CD4-positive, alpha-beta memory T cell (primary cell): ENCODE measurements at places on chromosomes 1 and 21. TPM values are rescaled to one million over a fixed set of nuclear protein-coding genes. Genes with fewer than 3 reads are reported as not detected.

GRCh38 chr21:14675774-14676530 is 129.8 kb upstream of the SAMSN1 start:
- H3K36me3 ChIP-seq: no peaks in the 10 kb centered on the region
- peak; percentile 59 for DNase-seq
- H3K27ac ChIP-seq: peak overlapping the region; percentile 48
- H3K4me3 ChIP-seq: no peak overlapping the region

- H3K27me3 ChIP-seq: no peaks in the 10 kb centered on the region
- no peaks in the 10 kb centered on the region for H3K4me1 ChIP-seq
- no peak overlapping the region for H3K4me3 ChIP-seq
- H3K36me3 ChIP-seq: no peaks in the 10 kb centered on the region
Measured at GRCh38 chr1:241323514-241324195, 33.4 kb downstream of the RGS7 start.

DNA sequence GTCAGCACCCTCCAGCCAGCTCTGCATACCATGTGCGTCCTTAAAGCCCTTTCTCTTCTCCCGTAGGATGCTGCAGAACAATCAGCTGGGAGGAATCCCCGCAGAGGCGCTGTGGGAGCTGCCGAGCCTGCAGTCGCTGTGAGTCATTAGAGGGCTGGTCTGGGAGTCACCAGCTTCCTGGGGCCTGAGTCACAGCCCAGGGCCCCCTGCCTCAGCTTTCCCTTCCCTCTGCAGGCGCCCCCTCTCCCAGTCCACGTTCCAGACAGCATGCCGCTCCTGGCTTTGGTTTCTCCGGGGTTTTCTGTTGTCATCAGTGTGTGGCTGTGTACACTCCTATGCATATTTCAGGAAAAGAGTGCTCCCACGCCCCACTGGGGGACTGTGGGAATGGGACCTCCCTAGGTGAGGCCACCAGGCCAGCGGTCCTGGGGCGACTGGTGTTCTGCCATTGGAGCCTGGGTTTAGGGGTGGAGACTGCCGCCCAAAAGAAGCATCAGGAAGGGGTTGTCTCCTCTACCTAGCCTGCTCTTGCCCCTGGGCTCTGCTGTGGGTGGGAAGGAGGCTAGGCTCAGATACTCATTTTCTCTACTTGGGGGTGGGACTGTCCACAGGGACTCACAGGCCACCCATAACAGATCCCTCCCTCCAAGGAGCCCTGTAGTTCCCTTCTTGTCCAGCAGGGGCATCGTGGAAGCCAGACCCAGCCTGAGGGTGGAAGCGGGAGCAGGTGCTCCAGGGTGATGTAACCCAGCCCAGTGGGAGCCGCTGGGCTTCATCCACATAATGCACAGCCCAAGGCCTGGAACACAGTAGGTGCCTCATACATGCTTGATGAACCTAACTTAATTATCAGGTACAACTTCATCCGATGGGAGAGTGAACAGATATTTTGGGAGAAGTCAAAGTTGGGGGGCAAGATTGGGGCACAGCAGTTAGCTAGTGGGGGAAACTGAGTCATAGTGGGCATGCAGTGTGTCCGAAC is 42.5 kb downstream of the LGR6 start:
- peak; percentile 52 for DNase-seq
- H3K27me3 ChIP-seq: no peaks in the 10 kb centered on the region
- no peaks in the 10 kb centered on the region for H3K36me3 ChIP-seq
- H3K4me3 ChIP-seq: no peak overlapping the region
- no peaks in the 10 kb centered on the region for H3K4me1 ChIP-seq

DNA sequence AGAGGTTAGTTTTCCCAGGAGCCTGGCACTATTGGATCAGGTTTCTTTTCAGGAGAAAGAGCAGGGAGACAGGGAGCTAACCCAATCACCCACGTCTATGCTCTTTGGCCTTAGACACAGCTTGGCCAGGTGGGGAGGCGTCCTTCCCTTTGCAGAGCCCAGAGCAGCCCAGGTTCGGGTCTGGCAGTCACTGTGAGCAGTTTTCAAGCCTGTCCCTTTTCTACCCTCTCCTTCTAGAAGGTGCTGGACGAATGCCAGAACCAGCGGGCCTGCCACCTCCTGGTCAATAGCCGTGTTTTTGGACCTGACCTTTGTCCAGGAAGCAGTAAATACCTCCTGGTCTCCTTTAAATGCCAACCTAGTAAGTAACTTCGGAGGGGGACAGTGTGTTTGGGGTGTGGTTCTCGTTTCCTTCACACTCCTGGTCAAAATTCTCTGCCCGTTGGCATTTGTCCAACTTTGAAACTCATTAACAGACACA is 44.9 kb downstream of the EVA1C start:
- peaks cover 8% of the 10 kb centered on the region for H3K36me3 ChIP-seq
- H3K4me3 ChIP-seq: no peak overlapping the region
- no peaks in the 10 kb centered on the region for H3K27me3 ChIP-seq
- no peaks in the 10 kb centered on the region for H3K4me1 ChIP-seq

DNA sequence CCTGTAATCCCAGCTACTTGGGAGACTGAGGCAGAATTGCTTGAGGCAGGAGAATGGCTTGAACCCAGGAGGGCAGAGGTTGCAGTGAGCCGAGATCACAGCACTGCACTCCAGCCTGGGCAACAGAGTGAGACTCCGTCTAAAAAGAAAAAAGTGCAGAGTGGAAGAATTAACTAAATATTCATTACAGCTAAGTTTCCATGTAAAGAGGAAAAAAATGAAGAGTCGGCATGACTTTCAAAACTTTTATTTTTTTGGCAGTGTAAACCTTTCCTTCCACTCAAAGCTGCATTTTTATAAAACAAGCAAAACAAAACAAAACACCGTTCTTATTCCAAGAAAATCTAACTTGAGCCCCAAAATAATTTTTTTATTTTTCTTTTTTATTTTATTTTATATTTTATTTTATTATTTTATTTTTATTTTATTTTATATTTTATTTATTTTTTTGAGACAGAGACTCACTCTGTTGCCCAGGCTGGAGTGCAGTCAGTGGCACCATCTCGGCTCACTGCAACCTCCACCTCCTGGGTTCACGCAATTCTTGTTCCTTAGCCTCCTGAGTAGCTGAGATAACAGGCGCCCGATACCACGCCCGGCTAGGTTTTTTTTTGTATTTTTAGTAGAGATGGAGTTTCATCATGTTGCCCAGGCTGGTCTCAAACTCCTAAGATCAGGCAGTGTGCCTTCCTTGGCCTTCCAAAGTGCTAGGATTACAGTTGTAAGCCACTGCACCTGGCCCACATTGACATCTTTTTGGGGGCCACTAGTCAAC is 62.9 kb downstream of the PACC1 start:
- DNase-seq: no peak
- H3K27ac ChIP-seq: no peak overlapping the region
- no peaks in the 10 kb centered on the region for H3K27me3 ChIP-seq
- H3K4me3 ChIP-seq: no peak overlapping the region
- H3K36me3 ChIP-seq: peaks cover 24% of the 10 kb centered on the region

- H3K4me3 ChIP-seq: peak overlapping the region; percentile 67
- DNase-seq: peak; percentile 61
- no peaks in the 10 kb centered on the region for H3K36me3 ChIP-seq
- no peaks in the 10 kb centered on the region for H3K27me3 ChIP-seq
Measured at GRCh38 chr1:58782178-58783089, 1.4 kb downstream of the JUN start.

DNA sequence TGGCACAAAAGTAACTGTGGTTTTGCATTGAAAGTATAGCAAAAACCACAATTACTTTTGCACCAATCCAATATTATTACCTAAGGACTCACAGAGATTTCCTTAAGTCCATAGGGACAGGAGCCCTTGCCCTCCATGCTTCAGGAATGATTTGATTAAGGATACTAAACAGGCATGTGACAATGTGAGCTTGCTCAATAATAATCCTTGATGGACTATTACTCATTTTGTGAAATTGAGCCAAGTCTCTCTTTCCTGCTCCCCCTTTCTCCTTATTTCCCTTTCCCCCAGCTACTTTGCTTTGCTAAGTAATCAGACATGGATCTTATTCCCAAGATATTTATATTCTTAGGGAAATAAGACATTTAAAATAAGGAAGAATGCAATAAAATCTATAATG is 21.6 kb upstream of the RGL1 start:
- no peak overlapping the region for H3K27ac ChIP-seq
- H3K36me3 ChIP-seq: no peaks in the 10 kb centered on the region
- no peak overlapping the region for H3K4me3 ChIP-seq
- H3K27me3 ChIP-seq: no peaks in the 10 kb centered on the region
- DNase-seq: no peak
- no peaks in the 10 kb centered on the region for H3K4me1 ChIP-seq

DNA sequence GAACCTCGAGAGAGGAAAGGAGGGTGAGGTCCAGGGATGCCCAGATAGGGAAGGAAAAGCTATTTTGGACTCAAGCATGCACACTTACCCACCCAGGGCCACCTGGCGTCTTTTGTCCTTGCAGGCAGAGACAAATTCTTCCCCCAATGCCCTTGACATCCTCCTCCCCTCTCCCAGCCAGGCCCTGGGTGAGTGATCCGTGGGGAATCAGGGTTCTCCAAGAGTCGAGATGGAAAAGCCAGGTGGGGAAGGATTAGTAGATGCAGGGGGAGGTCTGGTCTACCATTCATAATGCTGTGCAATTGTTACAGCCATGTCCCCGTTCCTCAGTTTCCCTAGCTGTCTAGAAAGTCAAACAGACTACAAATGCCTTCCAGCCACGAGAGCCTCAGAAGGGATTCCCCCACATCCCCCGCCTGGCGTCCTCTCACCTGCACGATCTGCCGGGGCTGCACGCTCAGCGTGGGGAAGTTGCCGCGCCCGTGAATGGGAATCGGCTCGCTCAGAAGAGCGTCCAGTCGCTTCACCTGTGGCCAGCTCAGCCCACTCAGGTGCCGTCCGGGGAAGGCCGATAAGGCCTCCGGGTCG is 580 bp downstream of the TENT5B start:
- H3K4me3 ChIP-seq: no peak overlapping the region
- H3K4me1 ChIP-seq: peaks cover 10% of the 10 kb centered on the region
- no peak overlapping the region for H3K27ac ChIP-seq
- peaks cover 16% of the 10 kb centered on the region for H3K27me3 ChIP-seq
- H3K36me3 ChIP-seq: no peaks in the 10 kb centered on the region

- no peaks in the 10 kb centered on the region for H3K4me1 ChIP-seq
- no peak overlapping the region for H3K27ac ChIP-seq
- H3K4me3 ChIP-seq: no peak overlapping the region
- H3K27me3 ChIP-seq: no peaks in the 10 kb centered on the region
- no peak for DNase-seq
Measured at GRCh38 chr1:56235909-56236510, 343.4 kb downstream of the PLPP3 start.

GRCh38 chr1:236394879-236395229 is 768 bp downstream of the EDARADD start:
- H3K4me3 ChIP-seq: peak overlapping the region; percentile 47
- H3K27ac ChIP-seq: peak overlapping the region; percentile 67
- H3K36me3 ChIP-seq: no peaks in the 10 kb centered on the region
- no peaks in the 10 kb centered on the region for H3K27me3 ChIP-seq
- DNase-seq: peak; percentile 32

DNA sequence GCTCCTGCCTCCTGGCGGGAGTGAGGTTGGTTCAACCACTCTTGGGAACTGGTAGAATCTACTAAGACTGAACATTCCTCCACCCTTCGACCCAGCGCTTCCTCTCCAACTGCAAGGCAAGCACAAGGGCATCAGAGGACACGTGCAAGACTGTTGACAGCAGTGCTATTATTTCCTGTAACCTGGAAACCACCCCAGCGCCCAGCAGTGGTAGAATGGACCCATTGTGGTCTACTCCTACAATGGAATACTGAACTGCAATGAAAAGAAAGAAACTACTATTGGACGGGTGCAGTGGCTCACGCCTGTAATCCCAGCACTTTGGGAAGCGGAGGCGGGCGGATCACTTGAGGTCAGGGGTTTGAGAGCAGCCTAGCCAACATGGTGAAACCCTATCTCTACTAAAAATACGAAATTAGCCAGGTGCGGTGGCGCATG is 33.0 kb upstream of the TARDBP start:
- no peak overlapping the region for H3K4me3 ChIP-seq
- H3K27me3 ChIP-seq: peaks cover 4% of the 10 kb centered on the region
- H3K4me1 ChIP-seq: no peaks in the 10 kb centered on the region
- H3K27ac ChIP-seq: no peak overlapping the region
- H3K36me3 ChIP-seq: no peaks in the 10 kb centered on the region
- DNase-seq: no peak

DNA sequence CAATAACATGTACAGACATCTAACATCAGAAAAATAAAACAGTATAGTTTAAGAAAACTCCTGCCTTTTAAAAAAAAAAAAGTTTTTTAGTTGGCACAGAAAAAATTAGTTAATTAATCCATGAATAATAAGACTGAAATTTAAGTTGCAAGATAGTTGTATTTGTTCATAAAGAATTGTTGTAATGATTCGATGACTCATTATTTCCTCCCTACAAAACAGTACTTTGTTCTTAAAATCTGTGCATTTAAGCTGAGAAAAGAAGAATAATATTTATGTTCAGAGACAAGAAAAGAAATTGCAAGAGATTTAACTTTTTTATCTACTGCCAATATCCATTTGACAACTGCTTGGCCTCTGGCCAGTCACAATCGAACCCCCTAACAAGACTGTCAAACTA is 894.7 kb downstream of the ADGRL2 start:
- H3K36me3 ChIP-seq: no peaks in the 10 kb centered on the region
- H3K27me3 ChIP-seq: no peaks in the 10 kb centered on the region
- DNase-seq: no peak
- no peak overlapping the region for H3K4me3 ChIP-seq

- no peak overlapping the region for H3K27ac ChIP-seq
- no peak overlapping the region for H3K4me3 ChIP-seq
- no peaks in the 10 kb centered on the region for H3K27me3 ChIP-seq
- H3K4me1 ChIP-seq: no peaks in the 10 kb centered on the region
Measured at GRCh38 chr1:92848201-92848600, 16.4 kb downstream of the RPL5 start.

DNA sequence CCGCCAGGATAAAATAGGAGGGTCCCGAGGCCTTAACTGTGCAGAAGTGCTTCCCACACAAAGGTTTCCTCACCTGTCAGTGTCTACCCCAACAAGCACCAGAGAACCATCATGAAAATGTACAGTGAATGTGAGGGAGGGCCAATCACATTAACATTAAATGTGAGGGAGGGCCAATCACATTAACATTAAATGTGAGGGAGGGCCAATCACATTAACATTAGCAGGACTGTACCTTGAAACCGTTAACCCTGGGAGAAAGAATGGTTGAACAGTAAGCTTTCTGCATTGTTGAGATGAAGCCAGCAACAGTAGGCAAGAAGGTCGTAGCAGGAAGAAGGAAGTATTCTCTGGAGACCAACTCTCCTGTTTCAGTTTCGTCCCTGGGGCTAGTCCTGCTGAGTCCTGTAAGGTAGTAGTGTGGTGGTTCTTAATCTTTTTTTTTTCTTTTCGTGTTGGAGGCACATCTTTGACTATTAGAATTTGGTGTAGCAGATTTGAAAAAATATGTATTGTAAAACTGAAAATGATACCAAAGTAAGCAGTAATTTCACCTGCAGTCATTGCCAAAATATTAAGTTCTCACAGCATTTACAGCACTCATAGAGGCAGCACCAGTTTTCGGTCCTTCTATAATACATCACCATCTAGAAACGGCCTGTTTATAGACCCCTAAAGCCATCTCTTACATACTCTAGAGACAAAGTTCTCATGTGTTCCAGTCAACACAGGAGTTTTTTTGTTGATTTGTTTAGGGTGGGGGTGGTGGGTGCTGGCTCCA is 98.6 kb upstream of the PPP2R5A start:
- H3K4me1 ChIP-seq: peaks cover 33% of the 10 kb centered on the region
- H3K27me3 ChIP-seq: no peaks in the 10 kb centered on the region
- no peak overlapping the region for H3K27ac ChIP-seq
- no peak for DNase-seq

Gene AQP10
- polyA plus RNA-seq: not detected

Gene BARHL2
- not detected for polyA plus RNA-seq

Gene HEYL
- polyA plus RNA-seq: not detected

Gene PROX1
- polyA plus RNA-seq: not detected

Gene ADPRS
- 25.7 TPM for polyA plus RNA-seq

Gene CHRM3
- not detected for polyA plus RNA-seq

Gene H3-3A
- polyA plus RNA-seq: 695 TPM

Gene FMO2
- polyA plus RNA-seq: not detected

Gene PHGDH
- 2.7 TPM for polyA plus RNA-seq

Gene C4BPA
- polyA plus RNA-seq: not detected

Gene PFKFB2
- 0.40 TPM for polyA plus RNA-seq

Gene L1TD1
- not detected for polyA plus RNA-seq
